ENCODE measurements at places on chromosomes 4 and X. TPM values are rescaled to one million over a fixed set of nuclear protein-coding genes. Genes with fewer than 3 reads are reported as not detected.

GRCh38 chrX:115579786-115580294 is 18.9 kb downstream of the PLS3 start:
- DNase-seq: no peak

Gene MAGEB2
- not detected for total RNA-seq

Gene PCDH7
- 6.1 TPM for total RNA-seq

DNA sequence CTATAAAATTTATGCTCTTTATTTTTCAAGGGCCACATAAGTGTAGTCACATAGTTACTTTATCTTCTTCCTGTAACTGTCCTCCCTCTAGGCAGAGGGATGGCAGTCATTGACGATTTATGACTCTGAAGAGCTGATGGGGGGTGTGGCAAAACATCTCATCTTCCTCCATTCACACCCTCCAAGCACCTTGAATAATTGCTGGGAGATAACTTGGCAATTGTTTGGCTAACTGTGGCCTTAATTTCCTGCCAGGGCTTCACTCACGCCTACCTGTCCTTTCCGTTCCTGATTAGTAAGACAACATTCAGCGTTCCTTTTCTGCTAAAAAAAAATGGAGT is 329.2 kb downstream of the ARHGAP10 start:
- no peak for DNase-seq

Gene GPM6B
- 132 TPM for total RNA-seq

DNA sequence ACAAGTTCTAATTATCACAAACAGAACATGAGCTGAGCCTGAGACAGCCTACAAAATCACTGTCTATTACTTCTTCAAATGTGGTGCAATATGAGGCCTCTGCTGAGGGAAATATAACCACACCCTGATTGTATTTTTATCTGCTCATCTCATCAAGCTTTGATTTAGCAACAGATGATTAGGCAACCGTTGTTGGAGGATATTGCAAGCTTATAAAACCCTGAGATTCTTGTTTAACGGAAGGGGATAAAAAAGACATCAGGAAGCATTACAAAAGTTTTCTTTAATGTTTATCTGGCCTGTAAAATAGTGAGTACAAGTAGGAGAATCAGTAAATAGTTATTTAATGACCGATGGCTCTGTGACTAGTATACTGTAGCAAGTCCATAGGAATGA is 108.5 kb downstream of the ZNF330 start:
- no peak for DNase-seq

DNA sequence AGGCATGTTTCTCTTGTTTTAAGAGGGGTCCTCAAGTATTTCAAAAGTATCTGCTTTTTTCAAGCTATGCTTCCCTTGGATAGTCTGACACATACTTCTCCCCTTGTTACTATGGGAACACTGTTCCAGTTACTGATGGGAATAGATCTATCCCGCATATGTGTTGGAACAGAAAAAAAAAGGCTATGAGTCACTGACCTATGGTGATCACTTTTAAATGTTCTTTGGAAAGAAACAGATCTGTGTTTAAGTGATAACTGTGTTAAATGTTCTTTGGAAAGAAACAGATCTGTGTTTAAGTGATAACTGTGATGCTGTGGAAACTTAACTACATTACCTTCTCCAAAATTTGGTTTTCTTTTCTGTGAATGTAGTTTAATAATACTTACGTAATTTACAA is 303.2 kb downstream of the TEX13C start:
- DNase-seq: no peak

GRCh38 chrX:24168807-24169206 is 19.3 kb downstream of the ZFX start:
- no peak for DNase-seq

GRCh38 chrX:104335756-104336155 is 81.0 kb upstream of the ESX1 start:
- no peak for DNase-seq

DNA sequence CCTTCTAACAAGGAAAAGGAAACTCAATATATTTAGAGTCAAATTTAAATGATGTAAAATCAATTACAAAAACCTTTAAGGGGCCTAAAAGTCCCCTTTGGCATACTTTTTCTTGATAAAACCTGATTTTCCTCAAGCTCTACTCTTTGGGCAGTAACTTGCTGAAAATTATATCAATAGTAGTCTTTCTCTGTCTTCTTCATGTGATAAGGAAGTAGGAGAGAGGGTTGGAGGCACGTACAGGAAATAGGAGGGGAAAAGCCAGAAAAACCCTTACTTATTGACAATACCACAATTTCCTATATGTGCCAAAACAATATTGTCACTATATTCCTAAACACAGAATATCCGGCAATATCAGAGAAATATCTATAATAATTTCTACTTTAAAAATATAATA is 9.6 kb downstream of the RHOH start:
- DNase-seq: no peak

Gene RAI2
- 2.0 TPM for total RNA-seq

All from H1 (cell line).